ENCODE measurements at places on chromosomes 6 and 20. TPM values are rescaled to one million over a fixed set of nuclear protein-coding genes. Genes with fewer than 3 reads are reported as not detected.

GRCh38 chr6:11459079-11459610 is 78.4 kb upstream of the TMEM170B start:
- DNase-seq: no peak

DNA sequence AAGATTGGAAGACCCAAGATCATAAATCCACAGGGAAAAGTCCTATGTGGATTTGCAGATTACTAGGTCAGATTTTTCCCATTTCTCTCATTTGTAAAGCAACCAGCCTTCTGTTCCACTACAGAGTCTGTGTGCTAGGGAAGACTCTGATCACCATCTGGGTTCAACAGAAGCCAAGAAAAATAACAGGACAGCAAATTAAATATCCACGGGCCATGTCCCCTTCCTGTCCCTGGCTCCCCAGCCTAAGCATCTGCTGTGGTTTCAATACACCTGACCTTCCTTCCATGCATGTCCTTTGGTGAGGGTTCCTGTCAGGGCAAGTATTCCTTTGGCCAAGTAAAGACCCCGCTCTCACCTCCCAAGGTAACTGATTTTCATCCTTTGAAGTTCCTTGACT is 558.8 kb downstream of the KIF16B start:
- DNase-seq: no peak

- DNase-seq: no peak
Measured at GRCh38 chr20:45090481-45090880, 10.4 kb downstream of the KCNS1 start.

DNA sequence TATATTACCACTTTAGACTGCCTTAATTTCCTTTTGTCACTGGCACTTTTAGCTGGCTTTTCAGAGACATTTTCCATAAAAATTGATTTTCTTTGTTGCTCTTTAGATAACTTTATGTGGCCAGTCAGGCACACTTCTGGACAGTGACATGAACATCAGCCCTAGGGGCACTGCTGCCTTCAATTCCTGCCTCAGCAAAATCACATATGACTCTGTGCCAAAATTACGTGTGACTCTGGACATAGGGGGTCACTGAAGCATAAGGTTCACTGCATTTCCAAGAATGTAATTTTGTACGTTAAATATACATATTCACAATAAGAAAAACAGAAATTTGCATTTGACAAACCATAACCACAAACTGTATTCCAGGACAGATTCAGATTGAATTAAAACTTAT is 66.5 kb downstream of the ESF1 start:
- no peak for DNase-seq

- no peak for DNase-seq
Measured at GRCh38 chr6:99186417-99186816, 163.1 kb downstream of the FAXC start.

GRCh38 chr20:62995898-62996595 is 10.7 kb downstream of the BHLHE23 start:
- DNase-seq: no peak

- DNase-seq: no peak
Measured at GRCh38 chr6:11613336-11613735, 75.8 kb downstream of the TMEM170B start.

- DNase-seq: peak; percentile 21
Measured at GRCh38 chr6:106300944-106301343, 24.6 kb downstream of the ATG5 start.

DNA sequence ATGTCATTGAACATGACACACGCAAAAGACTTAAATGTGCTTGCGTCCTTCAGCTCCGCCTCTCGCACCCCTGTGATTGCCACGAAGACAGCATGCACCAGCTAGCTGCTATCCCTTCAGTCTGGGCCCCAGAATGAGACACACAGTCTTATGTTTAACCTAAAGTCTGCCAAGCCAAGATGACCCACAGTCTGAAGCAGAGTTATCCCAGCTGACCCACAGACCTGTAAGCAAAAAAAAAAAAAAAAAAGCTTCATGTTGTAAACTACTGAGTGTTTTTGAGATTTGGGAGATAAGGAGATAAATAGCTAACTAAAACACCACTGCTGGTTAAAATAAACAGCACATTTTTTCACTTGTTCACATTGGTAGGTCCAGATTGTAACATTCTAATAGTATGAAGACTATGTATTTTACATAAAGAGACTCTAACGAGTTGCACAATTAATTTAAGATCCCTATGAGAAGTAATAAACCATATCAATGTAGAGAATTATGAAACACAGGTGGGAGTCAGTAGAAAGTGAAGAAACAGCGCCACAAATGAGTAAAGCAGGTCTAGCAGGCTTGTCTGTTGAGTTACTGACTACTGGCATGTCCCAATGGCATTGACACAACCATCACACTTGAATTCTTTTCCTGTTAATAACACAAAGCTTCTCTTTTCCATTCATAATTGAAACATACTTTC is 47.4 kb upstream of the CCDC28A start:
- no peak for DNase-seq

GRCh38 chr6:53647462-53648094 is 18.0 kb downstream of the KLHL31 start:
- DNase-seq: no peak

GRCh38 chr6:89693207-89693606 is 54.7 kb upstream of the LYRM2 start:
- no peak for DNase-seq

- DNase-seq: no peak
Measured at GRCh38 chr6:25951296-25952032, 11.1 kb upstream of the TRIM38 start.

GRCh38 chr20:3797226-3797545 is 1.1 kb downstream of the CDC25B start:
- no peak for DNase-seq

DNA sequence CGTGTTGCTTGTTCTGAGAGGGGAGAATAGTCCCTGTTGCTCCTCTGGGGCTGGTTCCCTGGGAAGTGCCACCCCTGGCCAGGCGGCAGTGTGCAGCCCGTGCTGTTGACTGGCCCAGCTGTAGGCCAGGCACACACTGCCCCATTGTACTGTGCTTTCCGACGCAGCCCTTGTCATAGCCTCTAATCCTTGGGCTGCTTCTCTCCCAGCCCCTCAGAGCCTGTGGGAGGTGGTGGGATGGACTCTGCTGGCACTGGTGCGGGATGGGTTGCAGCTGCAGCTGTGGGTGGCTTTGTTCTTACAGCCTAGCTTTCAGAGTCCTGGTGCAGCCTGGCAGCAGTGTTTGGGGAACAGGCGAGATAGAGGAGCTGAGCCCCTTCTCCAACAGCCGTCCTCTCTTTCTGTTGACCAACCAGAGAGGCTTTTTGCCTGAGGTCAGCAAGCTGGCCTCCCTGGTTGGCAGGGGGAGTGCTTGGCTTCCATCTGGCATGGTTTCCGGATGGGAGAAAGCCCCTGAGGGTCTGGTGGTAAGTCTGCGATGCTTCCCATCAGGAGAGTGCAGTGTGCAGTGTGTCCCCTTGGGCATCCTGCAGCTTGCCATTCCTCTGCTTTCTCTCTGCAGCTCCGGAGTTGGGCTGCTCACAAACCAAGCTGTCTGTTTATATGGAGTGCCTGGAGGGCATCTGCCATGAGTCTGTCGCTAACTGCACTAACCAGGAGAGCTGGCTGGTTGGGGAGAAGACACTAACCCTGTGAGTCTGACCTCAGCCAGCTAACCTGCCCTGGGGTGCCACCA is 12.1 kb downstream of the TJAP1 start:
- DNase-seq: no peak

- DNase-seq: no peak
Measured at GRCh38 chr6:106782536-106783285, 153.3 kb downstream of the QRSL1 start.

DNA sequence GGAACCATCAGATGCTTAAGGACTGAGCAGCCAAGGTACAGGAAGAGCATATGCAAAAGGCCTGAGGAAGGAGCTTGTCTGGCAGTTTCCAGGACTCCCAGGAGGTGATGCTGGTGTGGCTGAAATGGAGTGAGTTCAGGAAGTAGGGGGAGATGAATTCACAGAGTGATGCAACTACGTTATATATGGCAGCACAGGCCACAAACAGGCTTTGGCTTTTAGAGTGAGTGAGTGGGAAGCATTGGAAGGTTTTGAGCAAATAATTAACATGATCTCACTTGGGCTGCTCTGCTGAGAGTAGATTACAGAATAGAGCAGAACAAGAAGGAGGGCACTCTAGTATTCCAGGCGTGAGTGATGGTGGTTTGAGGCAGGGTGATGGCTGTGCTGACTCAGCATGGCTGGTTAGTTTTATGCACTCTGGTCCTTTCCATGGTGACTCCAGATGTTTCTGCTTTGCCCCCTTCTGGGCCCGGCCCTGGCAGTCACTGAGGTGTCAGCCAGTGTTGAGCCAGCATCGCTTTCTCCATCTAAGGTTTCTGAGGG is 6.5 kb downstream of the BTN2A2 start:
- no peak for DNase-seq

Gene CMTR1
- 53.8 TPM for polyA plus RNA-seq

Gene CST1
- polyA plus RNA-seq: not detected

Gene NOTCH4
- polyA plus RNA-seq: 15.6 TPM

Gene CST4
- polyA plus RNA-seq: not detected

Gene RIPOR3
- 8.0 TPM for polyA plus RNA-seq

Gene STMN3
- polyA plus RNA-seq: 22.7 TPM

Gene PAX1
- not detected for polyA plus RNA-seq

Gene CPNE5
- polyA plus RNA-seq: 13.2 TPM

Gene TMC2
- polyA plus RNA-seq: 0.50 TPM

Gene OR2J3
- polyA plus RNA-seq: not detected

Gene EYA2
- polyA plus RNA-seq: 0.52 TPM
